Heart right ventricle (tissue), 16 donors: ENCODE measurements at places on chromosomes 6 and 20. TPM values are rescaled to one million over a fixed set of nuclear protein-coding genes. Genes with fewer than 3 reads are reported as not detected.

The RFX6 gene
- not detected for total RNA-seq

DNA sequence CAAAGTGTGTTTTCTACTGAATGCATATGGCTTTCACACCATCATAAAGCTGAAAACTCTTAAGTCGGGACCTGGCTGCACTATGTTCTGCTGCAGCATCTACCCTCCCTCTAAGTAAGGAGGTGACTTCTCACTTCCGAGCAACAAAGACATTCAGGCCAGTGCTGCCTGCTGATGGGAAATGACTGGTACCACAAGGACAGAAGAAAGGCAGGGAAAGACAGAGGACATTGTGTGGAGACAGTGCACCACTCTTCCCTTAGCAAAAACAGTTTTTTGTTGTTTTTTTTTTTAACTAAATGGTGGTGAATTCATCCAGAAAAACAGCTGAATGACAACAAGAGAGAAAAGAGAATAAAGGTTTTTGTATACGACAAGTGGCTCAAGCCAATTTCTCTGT, 81.5 kb downstream of the MAP7 start:
- DNase-seq, result no peak

DNA sequence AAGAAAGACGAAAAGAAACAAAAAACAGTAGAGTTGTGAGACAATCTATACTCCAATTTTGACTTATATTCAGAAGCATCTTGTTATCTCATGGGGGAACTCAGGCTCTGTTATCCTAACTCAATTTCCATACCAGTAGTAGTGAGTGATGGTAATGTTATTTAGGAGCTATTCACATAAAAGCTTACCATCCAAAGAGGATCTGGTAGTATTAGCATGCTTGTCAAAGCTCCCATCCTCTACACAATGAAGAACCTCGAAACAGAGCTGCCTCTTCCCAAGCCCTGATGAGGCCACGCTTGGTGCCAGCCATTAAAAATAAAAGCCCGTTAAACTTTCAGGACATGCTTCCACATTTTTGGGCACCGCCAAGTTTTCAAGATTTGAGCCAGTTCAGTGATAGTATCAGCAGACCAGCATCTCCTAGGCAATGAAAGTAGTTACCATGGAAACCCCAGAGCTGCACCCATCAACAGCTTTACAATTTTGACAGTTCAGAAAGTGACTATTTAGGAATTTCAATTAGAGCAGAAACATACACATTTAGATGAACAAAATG, 173.3 kb downstream of the CD83 start:
- no peak for DNase-seq

DNA sequence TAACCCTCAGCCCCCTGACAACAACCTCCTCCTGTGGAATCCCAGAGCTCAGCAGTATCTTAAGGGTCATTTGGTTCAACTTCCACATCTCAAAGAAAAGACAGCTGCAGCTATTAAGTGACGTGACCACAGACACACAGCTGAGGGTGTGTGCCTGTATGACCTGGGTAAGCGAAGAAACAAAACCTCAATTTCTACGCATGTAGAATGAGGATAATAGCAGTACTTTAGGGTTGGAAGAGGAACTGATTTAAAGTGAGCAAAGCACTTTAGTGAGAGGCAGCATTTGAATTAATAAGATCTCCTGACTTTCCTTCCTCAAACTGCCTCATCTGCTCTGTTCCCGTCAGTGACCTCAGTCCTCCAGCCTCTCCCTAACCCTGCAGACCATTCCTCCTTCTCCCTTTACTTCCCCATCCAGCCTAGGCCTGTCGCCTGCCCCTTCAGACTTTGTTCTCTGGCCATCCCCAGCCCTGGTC, 6.8 kb upstream of the ARMC2 start:
- DNase-seq, result no peak

GRCh38 chr6:84193114-84193708, 34.2 kb downstream of the CEP162 start:
- DNase-seq, result no peak

GRCh38 chr6:37454420-37455140, 21.6 kb downstream of the CMTR1 start:
- no peak for DNase-seq

- no peak for DNase-seq
Measured at GRCh38 chr6:13273202-13273930, 55.0 kb downstream of the TBC1D7 start.

GRCh38 chr20:62080249-62080990, 14.7 kb upstream of the TAF4 start:
- no peak for DNase-seq

- DNase-seq, result peak; percentile 59
Measured at GRCh38 chr6:166553563-166554271, 32.8 kb downstream of the RAMACL start.
